Heart right ventricle (tissue), 16 donors: ENCODE measurements at places on chromosomes 6 and 20. TPM values are rescaled to one million over a fixed set of nuclear protein-coding genes. Genes with fewer than 3 reads are reported as not detected.

DNA sequence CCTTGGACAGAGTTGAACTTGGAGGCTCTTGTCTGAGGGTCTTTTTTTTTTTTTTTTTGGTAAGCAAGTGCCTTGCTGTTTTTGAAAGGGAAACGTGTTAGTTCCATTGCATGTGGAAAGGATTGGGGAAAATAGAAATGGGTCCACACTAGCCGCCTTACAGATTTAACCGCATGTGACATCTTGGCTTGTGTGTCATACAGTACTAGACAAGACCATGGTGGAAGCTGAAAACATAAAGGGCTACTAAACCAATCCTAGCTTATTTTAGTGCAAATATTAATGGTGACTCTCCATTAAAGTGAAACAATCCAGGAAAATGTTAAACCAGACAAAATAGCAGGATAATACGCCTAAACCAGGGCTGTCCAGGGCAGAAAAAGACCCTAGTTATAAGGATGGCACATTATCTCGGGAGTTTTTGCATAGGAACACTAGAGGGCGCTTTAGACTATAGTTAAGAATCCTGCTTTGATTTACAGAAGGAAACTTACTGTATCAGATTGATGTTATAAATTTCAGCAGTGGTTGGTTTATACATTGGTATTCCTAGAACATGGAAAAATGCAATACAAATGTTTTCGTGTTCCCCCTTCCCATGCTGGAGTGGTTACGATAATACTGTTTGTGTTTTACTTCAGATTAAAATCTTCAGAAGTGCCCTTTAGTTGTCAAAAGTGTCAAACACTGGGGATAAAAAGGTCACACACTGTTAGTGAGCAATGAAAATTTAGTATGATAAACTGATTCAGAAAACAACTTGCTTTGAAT, 59.8 kb upstream of the DEK start:
- DNase-seq: no peak

DNA sequence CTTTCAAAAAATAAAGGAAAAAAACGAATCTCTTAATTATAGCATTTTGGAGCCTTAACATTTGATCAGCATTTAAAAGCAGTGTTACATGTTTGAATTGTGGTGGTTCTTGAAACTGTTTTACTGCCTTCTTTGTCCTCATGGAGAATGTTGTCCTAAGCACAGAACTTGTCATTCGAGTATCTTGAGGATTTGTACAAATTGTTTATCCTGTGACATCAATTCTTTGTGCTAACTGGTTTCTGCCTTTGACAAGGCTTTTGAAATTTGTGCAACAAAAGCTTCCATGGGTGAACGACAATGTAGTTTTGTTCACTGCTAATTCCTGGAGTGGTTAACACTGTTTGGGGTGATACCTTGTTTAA, 130.8 kb downstream of the SCAF8 start:
- no peak for DNase-seq

DNA sequence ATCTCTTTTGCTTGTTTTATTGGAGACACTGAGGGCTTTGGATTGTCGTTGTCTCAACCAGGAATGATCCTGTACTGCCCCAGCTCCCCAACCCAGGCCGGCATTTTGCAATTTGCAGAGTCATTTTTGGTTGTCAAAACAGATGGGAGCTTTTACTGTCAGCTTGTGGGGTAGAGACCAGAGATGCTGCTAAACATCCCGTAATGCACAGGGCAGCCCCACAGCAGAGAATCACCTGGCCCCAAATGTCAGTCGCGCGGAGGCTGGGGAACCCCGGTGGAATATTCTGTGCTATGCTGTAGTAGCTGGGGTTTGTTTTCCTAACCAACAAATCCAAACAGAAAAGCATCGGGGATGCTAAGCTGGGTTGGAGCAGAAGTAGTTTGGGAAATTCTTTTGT, 99.7 kb downstream of the TSHZ2 start:
- no peak for DNase-seq

DNA sequence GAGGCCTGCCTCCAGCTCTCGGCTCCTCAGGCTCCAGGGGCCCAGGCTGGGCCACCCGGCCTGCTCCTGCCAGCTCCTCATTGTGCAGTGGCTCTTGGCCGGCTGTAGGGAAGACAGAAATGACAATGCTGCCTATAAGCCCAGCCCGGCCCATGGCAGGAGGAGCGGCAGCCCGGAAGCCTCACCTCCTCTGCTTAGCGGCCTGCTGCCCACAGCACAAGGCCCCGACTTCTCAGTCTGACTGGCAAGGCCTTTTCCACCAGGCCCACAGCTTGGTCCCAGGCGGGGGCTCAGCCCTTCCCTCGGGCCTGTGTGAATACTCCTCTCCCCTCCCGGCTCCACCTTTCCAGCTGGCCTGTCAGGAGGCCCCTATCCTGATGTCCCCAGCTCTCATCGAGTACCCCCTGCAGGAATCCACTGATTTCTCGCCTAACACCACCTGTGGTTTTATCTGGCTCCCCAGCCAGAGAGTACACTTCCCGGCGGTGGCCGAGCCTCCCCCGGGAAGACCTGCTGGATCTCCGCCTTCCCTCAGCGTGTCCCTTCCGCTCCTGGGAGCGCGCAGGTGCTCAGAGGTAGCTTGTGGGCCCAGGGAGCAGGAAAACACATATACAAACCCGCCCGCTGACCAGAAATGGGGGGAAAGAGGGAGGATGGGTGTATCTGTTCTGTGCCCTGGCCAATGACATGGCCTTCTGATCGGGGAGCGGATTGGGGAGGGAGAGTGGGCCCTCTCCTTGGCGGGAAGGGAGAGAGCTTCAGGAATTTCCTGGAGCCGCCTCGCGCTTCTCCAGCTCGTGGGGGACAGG, 963 bp downstream of the DDRGK1 start:
- DNase-seq: no peak

GRCh38 chr6:36204068-36204753, 7.7 kb downstream of the BRPF3 start:
- no peak for DNase-seq

GRCh38 chr6:20876036-20876435, 341.8 kb downstream of the CDKAL1 start:
- DNase-seq: no peak

Gene TMEM181
- 5.9 TPM for polyA plus RNA-seq

DNA sequence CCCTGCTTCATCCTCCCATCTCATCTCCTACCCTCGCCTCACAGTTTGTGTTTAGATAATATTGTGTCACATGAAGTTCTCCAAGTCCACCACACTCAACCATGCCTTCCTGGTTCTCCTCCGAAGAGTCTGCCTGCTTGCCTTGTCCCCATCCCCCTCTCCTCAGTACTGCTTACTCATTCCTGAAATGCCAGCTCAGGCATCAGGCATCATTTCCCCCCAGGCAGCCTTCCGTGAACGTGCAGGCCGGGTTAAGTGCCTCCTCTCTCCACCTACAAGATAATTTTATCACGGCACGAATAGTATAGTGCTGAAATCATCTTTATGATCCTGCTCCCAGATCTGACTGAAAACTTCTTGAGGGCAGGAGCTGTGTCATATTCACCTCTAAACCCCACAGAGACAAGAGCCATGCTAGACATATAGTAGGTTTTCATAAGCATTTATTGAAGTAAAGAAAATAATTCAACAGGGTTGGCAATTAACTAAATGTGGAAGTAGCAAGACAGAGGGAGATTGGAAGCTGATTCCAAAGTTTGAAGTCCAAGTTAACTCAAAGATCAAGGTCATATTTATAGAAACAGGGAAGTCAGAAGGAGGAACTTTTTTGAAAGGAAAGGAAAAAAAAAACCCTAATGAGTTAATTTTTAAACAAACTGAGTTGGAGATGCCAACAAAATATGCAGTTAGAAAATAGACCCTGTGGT, 48.7 kb upstream of the BMP2 start:
- no peak for DNase-seq

DNA sequence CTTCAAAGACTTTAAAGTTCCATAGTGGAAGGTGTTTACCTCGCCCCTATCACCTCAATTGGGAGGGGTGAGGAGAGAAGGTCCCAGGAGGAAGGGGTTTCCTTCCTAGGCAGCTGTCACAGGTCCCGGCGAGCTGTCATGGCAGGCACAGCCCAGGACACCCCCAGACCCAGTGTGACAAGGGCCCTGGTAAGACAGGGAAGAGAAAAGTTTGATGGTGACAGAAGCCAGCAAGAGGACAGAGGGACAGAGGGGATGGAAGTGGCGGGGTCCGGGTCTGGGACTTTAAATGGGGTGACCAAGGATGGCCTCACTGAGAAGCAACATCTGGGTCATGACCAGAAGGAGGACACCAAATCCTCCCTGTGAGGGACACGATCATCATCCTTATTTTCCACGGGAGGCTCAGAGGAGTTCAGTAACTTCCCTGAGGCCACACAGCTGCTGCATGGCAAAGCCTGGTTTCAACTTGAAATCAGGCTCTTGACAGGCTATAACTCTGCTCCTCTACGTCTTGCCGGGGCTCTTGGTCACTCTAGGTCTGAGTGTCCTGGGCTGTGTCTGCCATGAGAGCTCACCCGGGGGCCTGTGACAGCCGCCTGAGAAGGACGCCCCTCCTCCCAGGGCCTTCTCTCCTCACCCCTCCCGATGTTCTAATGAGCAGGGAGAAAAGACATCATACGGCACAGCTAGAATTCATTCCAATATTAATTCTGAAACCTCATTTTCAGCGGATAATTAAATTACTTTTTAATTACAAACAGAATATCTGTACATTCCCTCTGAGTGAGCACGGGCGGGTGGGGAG, 222.2 kb downstream of the PREX1 start:
- no peak for DNase-seq

Gene MUC22
- 0.29 TPM for polyA plus RNA-seq

DNA sequence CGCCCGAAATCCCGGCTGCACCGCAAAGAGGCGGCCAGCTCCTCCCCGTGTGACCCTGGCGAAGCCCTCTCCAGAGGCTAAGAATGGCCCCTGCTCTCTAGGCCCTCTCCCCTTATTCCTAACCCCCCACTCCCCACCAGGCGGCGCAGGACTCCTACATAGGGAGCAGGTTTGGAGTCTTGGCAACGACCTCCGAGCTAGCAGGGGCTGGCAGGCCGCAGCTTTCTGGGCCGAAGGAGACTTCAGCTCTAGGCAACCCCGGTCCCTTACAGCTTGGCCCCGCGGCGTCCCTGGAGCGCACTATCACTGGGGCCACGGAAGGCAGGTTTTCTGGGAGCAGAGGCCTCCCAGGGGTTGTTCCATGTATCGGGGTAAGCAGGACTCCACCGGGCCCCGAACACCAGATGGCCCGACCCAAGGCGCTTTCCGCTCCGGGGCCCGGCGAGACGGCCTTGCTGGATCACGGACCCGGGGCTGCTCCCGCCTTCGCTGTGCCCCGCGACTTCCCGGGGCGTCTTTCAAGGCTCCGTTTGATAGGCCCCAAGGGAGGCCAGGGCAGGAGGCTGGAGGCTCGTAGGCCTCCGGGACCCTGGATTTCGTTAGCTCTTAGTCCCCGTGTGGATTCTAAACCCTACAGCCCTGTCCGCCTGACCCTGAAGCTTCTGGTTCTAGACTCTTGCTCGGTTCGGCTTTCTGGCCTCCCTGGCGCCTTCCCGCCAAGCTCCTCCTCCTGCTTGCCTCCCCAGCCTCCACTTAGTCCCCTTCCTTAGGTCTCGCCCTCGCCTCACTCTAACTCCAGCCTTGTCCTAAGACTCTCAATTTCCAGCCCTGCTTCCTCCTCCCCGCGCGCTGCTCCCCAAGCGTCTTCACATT, 1.9 kb downstream of the SLC32A1 start:
- DNase-seq: no peak

Gene MDFI
- polyA plus RNA-seq: 4.4 TPM

- DNase-seq: peak; percentile 83
Measured at GRCh38 chr20:45406260-45407066, 1.6 kb upstream of the DBNDD2 start.

Gene KIF25
- 0.95 TPM for polyA plus RNA-seq

DNA sequence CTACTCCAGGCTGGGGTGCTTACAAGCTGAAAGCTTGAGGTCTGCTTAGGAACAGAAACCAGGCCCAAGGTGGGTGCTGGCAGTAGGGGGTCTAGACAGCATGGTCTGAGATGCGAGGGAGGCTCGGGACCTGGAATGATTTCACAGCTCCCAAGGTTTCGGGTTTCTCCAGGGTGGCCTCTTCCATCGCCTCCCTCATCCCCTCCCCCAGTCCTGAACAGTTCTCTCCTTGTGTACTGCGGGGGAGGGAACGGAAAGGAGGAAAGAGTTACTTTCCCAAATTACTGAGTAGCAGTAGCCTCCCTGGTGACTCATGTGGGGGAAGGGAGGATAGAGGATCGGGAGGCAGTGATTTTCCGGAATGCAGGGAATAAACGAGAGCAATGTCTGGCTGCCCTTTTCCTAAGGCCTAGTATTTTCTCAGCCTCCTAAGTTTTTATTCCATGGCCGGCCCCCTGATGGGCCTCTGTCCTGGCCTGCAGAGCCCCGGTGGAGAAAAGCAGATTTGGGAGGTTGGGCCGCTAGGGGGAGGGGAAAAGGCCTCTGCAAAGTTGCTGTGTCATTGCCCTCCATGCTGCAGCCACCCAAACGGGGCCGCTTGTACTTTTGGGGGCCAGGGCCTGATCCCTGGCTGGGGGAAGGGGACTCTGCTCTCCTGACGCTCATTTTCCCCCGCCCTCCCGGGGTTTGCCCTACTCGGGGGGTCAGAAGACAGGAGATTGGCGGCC, 1.5 kb downstream of the BRD2 start:
- peak; percentile 73 for DNase-seq

- DNase-seq: no peak
Measured at GRCh38 chr20:4728120-4728760, 6.5 kb downstream of the PRND start.

GRCh38 chr20:48035961-48036731, 250.9 kb upstream of the SULF2 start:
- DNase-seq: no peak

- no peak for DNase-seq
Measured at GRCh38 chr20:44355498-44356352, at the start of gene HNF4A. HNF4A (plus strand) TSS chr20:44355699; CDS start chr20:44355805, 106 bp downstream.

Gene BMP2
- polyA plus RNA-seq: 1.5 TPM

DNA sequence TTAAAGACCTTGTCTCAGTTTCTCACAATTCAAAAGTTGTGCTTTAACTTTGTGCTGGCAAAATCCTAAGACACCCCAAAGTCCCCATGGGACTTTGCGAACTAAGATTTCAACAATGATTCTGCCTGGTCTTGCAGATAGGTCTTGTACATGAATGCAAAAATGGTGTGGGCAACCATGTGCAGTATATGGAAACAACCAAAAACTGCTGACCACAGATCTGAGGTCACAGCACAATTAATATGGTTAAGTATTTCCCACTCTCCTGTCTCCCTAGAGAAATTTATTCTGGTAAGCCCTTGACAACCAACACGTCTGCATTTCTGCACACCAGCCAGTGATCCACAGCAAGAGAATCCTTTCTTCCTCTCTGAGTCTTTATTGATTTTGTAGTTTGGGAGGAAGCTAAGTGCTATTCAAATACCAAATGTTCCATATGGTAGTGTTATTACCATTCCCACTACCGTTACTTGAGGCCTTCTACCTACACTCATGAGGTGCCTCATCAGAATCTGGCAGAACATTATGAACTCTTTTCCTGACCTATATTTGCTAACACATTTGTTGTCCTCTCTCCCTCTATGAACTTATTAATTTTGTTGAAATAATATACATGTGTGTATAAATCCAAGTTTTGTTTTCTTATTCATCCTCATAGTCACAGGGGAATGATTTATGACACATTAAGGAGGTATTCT, 178.7 kb downstream of the ATXN1 start:
- no peak for DNase-seq

DNA sequence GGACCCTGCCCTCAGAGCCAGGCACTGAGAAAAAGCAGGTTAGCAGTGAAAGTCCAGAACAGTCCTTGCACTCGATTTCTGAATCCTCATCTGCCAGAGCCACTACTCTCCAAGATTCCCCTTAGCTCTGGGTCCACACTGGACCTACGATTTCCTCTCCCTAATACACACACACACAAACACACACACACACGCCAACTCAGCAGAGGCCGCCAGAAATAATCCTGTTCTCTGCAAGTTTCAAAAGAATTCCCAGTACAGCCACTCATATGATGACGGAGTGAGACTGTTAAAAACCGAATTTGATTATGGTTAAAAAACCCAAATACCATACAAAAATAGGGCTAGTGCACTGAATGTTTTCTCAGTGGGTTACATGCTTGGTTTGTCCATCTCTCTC, 90.8 kb downstream of the GMPR start:
- no peak for DNase-seq
